Smooth muscle cell of trachea (primary cell): ENCODE measurements at places on chromosomes 2 and 18. TPM values are rescaled to one million over a fixed set of nuclear protein-coding genes. Genes with fewer than 3 reads are reported as not detected.

Gene HOXD10
- not detected in 2 replicates for total RNA-seq

Gene CYS1
- total RNA-seq: 2.0 and 7.3 TPM in 2 replicates

Gene SERPINB10
- total RNA-seq: not detected in 2 replicates

Gene LDLRAD4
- under 0.01 and 0.17 TPM in 2 replicates for total RNA-seq

Gene BOLL
- total RNA-seq: not detected in 2 replicates

Gene TGFBRAP1
- total RNA-seq: 15.6 and 17.2 TPM in 2 replicates

Gene SPP2
- not detected in 2 replicates for total RNA-seq

Gene ABCG5
- not detected in 2 replicates for total RNA-seq

Gene CPLX4
- not detected in 2 replicates for total RNA-seq

Gene NDC80
- total RNA-seq: 1.7 and 41.5 TPM in 2 replicates

Gene ECEL1
- not detected in 2 replicates for total RNA-seq

Gene ATP8B1
- 65.3 and 83.7 TPM in 2 replicates for total RNA-seq

Gene SH2D6
- 0.66 TPM in 1 of 2 replicates, not detected in the other for total RNA-seq

Gene RPRM
- total RNA-seq: 0.15 TPM in 1 of 2 replicates, not detected in the other

Gene UGT1A5
- not detected in 2 replicates for total RNA-seq
